ENCODE measurements at places on chromosomes 12 and 14. TPM values are rescaled to one million over a fixed set of nuclear protein-coding genes. Genes with fewer than 3 reads are reported as not detected.

The CCDC63 gene
- total RNA-seq, result not detected

DNA sequence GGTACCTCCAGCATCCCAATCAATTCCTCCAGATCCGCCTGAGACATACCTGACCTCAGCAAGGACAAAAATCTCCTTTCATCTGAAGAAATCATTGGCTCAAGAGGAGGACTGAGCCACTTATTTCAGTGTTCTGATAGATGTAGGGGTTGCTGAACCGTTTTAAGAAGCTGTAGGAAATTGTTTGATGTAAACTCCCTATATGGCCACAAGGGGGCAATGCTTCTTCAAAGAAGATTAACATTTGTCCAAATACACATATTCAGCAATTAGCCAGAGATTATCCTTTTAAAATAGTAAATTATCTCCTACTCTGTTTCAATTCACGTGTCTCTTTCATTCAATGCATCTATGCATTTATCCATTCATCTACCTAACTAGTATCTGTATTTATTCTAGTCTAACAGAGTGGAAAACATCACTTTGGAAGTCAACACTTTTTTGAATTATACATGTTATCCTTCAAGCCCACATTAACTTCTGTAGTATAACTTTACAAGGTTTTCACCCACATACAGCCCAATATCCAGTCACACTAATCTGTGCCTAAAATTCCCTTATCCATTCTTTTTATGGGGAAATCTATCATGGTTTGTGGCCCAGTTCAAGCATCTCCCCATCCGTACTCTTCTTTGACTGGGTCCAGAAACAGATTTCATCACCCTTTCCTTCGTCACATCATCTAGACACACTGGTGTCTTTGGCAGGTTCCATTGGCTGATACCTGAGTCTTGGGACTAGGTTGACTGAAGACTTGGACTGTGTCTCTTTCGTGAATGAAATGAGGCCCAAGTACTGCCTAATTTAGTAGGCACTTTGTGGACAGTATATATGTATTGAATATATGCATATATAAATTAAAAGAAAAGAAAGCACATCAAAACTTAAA is 411.0 kb upstream of the OR4E1 start:
- H3K36me3 ChIP-seq, result no peaks in the 10 kb centered on the region
- H3K27ac ChIP-seq, result no peak overlapping the region
- no peak overlapping the region for H3K4me3 ChIP-seq
- H3K4me1 ChIP-seq, result peaks cover 12% of the 10 kb centered on the region

GRCh38 chr14:105356927-105357326 is 41.4 kb upstream of the TEX22 start:
- H3K27ac ChIP-seq, result no peak overlapping the region
- DNase-seq, result no peak
- peaks cover 31% of the 10 kb centered on the region for H3K36me3 ChIP-seq
- H3K4me1 ChIP-seq, result no peaks in the 10 kb centered on the region

GRCh38 chr14:35121026-35121886 is 534 bp downstream of the PPP2R3C start:
- H3K27ac ChIP-seq, result peak overlapping the region; percentile 97
- peaks cover 6% of the 10 kb centered on the region for H3K4me1 ChIP-seq
- peak overlapping the region; percentile 79 for H3K4me3 ChIP-seq
- peaks cover 10% of the 10 kb centered on the region for H3K36me3 ChIP-seq
- DNase-seq, result no peak

DNA sequence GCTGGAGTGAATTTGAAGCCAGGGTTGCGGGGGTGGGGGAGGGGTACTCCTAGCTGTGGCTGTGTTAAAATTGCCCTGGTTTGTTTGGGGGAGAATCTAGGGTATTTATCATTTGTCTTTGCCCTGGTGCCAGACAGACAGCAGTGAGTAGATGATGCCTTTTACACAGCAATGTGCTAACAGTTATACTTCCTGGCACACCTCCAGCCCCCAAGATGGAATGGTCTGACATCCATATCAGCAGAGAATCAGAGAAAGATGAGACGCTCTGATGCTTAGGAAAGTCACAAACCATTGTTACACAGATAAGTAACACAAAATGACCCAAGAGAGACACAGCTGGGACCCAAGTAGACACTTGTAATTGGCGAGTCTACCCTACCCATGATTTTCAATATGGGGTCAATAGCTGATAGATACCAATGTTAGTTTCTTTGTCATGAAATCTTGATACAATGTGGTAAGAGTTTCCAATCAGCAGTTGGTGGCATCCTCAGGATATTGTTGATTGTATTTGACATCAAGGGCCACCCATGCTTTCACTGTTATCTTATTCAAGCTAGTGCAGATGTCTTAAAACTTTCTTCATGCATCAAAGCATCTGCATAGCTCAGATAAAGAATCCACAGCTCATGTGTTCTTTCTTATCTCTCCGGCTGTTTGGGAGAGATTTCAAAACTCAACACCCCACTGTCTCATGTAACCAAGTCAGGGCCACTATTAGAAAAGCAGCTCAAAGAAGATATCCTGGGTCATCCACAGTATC is 2.6 kb upstream of the PRKAB1 start:
- H3K27ac ChIP-seq, result no peak overlapping the region
- H3K4me1 ChIP-seq, result peaks cover 9% of the 10 kb centered on the region
- no peaks in the 10 kb centered on the region for H3K36me3 ChIP-seq
- DNase-seq, result no peak
- no peak overlapping the region for H3K4me3 ChIP-seq

The CLEC4D gene
- total RNA-seq, result 4.5 TPM

DNA sequence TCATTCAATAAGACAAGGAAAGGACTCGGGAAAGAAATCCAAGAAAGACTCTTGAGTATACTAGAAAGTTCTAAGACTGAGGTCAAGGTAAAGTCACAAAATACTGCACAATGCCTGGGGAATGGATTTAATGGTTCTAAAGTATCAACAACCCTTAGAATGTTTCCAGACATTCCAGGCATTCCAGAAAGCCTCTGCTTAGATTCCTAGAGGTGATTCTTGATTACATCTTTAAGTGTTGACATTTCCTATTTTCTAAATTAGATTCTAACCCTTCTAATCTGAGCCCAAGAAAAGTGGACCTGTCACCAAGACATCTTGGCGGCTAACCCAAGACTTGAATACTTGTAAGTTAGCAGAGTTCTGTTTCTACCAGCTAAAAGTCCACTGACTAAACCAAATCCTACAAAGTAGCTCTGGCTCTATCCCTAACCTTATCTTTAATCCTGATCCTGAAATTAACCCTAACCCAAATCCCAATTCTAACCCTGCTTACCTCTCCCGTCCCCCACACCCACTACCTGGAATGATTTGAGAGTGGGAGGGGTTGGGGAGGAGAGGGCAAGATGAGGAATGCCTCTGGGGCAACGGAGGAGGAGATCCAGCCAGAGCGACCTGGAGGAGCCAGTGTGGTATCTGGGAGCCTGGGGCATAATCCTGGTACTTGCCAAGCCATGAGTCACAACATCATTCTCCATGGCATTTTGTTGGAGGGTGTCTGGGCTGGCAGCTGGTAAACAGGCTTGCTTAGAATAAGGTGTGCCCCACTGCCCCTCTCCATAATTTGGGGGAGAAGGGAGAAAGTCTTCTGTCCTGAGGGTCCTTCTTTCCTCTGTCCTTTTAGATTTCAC is 93.4 kb upstream of the HOXC13 start:
- no peak overlapping the region for H3K4me3 ChIP-seq
- H3K36me3 ChIP-seq, result no peaks in the 10 kb centered on the region
- H3K27ac ChIP-seq, result no peak overlapping the region
- H3K4me1 ChIP-seq, result no peaks in the 10 kb centered on the region

DNA sequence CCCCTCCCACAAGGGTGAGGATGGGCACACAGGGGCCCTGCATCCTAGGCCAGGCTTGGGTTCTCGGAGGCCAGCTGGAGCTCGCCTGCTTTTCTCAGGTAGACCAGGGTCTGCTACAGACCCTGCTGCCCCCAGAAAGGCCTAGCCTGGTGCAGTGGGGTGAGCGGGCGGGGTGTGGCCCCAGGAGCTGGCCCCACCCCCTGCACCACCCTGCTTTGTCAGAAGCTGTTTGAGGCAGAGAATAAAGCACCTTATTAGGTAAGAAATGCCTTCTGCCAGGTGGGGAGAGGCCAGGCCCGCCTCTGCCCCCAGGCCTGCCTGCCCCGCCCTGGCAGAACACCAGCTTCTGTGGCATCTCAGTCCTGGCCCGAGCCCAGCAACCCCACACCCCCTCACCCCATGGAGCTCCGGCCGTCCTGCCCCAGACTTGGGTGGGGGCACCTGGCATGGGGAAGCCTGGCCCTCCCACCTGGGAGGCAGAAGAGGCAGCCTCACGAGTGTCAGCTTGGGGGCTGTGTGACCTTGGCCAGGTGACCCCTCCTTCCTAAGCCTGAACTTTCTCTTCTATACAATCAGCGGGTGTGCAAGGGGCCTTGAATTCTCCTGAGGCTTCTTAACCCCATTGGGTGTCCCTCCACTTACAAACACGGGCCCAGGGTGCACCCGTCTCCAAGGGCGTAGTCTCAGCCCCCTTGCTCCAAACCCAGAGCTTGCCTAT is 43.2 kb downstream of the KRT80 start:
- no peak for DNase-seq
- H3K4me1 ChIP-seq, result peaks cover 40% of the 10 kb centered on the region
- no peaks in the 10 kb centered on the region for H3K36me3 ChIP-seq
- no peak overlapping the region for H3K4me3 ChIP-seq
- peak overlapping the region; percentile 97 for H3K27ac ChIP-seq
- H3K27me3 ChIP-seq, result no peaks in the 10 kb centered on the region

The TXNRD1 gene
- total RNA-seq, result 166 TPM

The KRT2 gene
- total RNA-seq, result not detected

DNA sequence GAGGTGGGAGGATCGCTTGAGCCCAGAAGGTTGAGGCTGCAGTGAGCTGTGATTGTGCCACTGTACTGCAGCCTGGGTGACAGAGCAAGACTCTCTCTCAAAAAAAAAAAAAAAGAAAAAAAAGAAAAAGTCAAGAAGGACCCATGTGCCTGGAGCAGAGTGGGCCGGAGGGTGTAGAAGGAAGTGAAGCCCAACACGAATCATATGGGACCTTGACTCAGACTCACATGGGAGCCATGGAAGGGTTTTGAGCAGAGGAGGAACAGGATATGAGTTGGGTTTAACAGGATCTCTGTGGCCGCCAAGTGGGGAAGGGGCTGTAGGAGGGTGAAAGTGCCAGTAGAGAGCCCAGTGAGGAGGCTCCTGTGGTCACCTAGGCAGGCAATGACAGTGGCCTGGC is 165.4 kb downstream of the PHETA1 start:
- peaks cover 6% of the 10 kb centered on the region for H3K4me1 ChIP-seq
- no peak for DNase-seq
- no peak overlapping the region for H3K27ac ChIP-seq

DNA sequence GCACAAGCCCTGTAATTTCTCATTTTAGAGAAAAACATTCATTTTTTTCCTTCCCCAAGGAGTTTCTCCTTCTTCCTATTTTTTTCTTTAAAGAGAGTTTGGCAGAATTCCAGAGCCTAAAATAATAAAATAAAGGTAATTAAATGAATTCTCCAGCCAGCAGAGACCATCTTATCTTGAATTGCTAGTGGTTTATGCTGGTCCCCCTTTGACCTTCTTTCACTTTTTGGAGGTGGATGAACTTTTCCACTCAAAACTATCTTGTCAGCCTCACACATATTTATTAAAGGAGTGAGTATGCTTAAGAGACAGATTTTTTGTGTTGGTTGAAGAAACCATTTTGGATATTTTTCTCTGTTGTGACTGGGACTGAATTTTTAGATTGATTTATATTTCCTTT is 47.6 kb downstream of the ADIPOR2 start:
- peak; percentile 53 for DNase-seq
- no peak overlapping the region for H3K27ac ChIP-seq
- peaks cover 1% of the 10 kb centered on the region for H3K36me3 ChIP-seq

The LHX5 gene
- total RNA-seq, result not detected

DNA sequence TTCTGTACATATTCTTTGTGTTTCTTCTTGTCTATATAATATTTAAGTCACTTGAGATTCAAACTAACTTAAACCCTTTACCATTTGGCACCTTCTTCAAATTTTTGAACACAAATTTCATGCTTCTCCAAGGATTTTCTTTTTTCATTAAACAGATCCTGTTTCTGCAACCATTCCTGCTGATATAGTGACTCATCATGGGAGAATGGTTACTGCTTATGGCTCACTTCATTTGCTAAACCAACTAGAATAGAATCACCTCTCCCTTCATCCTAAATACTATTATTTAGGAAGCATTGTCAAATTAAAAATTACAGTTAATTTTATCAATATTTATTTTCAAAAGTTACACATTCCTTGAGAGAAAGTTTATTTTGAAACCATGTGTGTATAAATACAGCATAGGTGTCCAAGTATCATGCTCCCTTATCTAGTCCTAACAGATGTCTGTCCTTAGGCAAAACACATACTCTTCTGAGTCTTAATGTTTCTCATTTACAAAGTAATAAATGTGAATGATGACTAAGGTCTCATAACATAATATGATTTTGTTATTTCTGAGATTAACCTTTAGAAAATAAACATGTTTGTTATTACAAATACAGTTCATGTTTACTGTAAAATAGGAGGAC is 40.7 kb downstream of the PLCZ1 start:
- H3K4me3 ChIP-seq, result no peak overlapping the region
- no peak for DNase-seq

- DNase-seq, result no peak
- no peak overlapping the region for H3K4me3 ChIP-seq
- peaks cover 3% of the 10 kb centered on the region for H3K27me3 ChIP-seq
- no peaks in the 10 kb centered on the region for H3K4me1 ChIP-seq
These were observed 19.5 kb upstream of the NUBPL start for GRCh38 chr14:31541702-31542101.

DNA sequence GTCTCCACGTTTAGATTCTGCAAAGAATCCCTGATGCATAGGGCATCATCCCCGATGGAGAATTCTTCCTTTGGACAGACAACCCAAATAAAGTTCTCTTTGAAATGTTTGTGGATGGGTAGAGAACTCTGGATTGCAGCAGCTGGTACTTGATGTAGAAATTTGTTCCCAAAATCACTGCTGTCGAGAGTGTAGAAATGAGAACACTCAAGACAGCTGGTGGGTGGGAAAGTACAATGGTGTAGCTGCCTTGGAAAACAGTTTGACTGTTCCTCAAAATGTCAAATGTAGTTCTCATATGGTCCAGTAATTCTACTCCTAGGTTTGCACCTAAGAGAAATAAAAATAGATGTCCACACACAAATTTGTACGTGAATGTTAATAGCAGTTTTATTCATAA is 671.5 kb upstream of the TMEM132C start:
- H3K27ac ChIP-seq, result no peak overlapping the region
- H3K36me3 ChIP-seq, result no peaks in the 10 kb centered on the region
- no peak overlapping the region for H3K4me3 ChIP-seq
- H3K27me3 ChIP-seq, result no peaks in the 10 kb centered on the region

The FOXG1 gene
- not detected for total RNA-seq

GRCh38 chr14:83816761-83817160 is 1713.2 kb upstream of the FLRT2 start:
- H3K27ac ChIP-seq, result no peak overlapping the region
- H3K36me3 ChIP-seq, result no peaks in the 10 kb centered on the region
- H3K4me3 ChIP-seq, result no peak overlapping the region
- no peak for DNase-seq

DNA sequence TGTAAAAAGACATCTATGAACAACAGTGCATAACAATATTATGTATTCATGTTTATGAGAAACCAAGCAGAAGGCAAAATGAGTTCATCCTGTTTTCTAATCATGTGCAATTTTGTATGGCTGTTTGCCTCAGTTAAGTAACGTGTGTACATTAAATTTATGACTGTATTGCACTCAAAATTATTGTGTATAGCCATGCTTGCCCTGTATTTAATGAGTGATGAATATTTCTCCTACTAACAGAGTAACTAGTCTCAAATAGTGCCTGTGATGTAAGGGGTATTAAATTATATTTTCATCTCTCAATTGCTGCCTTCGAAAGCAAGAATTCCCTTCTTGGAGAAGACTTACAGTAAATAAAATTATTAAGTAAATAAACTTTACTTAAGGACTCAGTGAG is 154.2 kb downstream of the NOVA1 start:
- no peaks in the 10 kb centered on the region for H3K36me3 ChIP-seq
- no peak overlapping the region for H3K4me3 ChIP-seq
- H3K4me1 ChIP-seq, result no peaks in the 10 kb centered on the region
- no peak overlapping the region for H3K27ac ChIP-seq
